ENCODE measurements at places on chromosomes 6 and 20.

GRCh38 chr6:112787371-112787770 lies 440.2 kb downstream of the RFPL4B start:
- no peak for DNase-seq

- no peak for DNase-seq
Observed at GRCh38 chr6:107421696-107422256, 37.6 kb downstream of the PDSS2 start.

DNA sequence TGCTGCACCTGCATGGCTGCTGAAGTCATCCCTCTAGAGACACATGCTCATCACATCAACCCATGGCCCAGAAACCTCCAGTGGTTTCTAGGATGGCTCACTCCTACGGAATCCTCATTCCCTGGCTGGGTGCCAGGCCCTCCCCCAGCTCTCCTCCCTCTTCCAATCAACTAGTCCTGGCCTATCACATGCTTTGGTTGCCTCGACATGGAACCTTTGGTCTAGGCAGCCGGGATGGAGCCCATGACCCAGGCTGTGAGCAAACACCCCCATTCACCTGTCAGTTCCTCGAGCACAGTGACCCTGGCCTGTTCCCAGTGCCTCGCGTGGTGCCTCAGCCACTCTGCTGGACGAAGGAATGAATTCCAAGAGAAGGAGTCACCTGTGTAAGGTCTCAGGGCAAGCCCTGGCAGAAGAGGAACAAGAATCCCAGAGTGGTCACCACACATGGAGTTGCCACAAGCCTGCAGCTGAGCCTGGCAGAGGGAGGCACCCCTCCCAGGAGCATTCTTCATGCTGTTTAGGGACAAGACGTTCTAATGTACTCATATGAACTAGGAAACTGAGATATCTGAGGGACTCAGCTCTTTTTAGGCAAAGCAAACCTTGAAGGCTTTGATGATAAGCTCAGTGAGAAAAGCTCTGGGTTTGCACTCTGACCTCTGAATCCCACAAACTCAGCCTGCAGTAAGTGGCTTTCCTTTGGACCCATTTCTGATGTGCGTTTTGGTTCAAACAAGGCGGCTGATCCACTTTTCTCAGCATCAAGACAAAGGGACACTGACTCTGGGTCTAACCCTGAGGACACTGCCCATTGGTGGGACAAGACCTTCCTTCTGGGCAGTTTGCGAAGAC lies 40.2 kb downstream of the PPP1R3G start:
- no peak for DNase-seq

DNA sequence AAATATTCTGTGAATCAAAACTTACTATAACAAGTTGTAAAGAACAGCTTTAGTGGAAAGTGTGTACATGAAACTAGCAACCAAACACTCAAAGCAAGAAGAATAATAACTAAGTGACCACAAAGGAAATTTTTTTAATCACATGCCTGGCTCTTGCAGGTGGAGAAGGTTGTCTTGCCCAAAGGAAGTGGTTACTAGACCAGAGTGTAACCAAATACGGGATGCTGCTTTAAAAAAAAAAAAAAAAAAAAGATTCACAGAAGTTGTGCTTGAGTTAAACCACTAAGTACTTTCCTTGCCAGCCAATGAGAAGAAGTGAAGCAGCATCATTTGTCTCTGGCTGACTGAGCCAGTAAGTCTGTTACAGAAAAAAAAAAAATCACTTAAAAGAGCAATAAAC lies 19.1 kb upstream of the HLA-DQB1 start:
- no peak for DNase-seq

Data from psoas muscle (tissue), 8 donors.